ENCODE measurements at places on chromosomes 4 and X. TPM values are rescaled to one million over a fixed set of nuclear protein-coding genes. Genes with fewer than 3 reads are reported as not detected.

GRCh38 chrX:150772150-150772970 lies 79.2 kb downstream of the MTMR1 start:
- peak; percentile 89 for DNase-seq

GRCh38 chr4:157521906-157522305 lies 301.4 kb downstream of the GRIA2 start:
- no peak for DNase-seq

- DNase-seq: no peak
Measured at GRCh38 chr4:46445710-46446314, 55.9 kb upstream of the GABRA2 start.

IL15 gene
- not detected for total RNA-seq

GRCh38 chr4:7384003-7384928 lies 50.5 kb downstream of the PSAPL1 start:
- no peak for DNase-seq

GRCh38 chrX:72372735-72373134 lies 67.0 kb upstream of the CITED1 start:
- DNase-seq: no peak

IL21 gene
- total RNA-seq: not detected

ODAPH gene
- total RNA-seq: not detected

TSPAN7 gene
- 54.0 TPM for total RNA-seq

DNA sequence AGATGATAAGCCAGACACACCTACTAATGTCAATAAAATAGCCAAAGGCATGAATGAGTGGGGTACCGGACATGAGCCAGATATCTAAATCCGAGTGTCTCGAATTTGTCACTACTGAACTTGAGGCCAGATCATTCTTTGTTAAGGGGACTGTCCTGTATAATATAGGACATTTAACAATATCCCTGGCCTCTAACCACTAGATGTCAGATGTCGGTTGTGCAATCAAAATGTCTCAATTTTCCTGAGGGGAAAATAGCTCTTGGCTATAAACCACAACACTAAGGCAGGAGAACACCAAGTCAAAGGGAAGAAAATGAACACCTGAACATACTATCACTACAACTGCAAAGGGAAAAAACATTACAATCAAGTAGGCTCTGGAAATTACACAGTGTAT lies 154.5 kb downstream of the GPM6A start:
- DNase-seq: no peak

DNA sequence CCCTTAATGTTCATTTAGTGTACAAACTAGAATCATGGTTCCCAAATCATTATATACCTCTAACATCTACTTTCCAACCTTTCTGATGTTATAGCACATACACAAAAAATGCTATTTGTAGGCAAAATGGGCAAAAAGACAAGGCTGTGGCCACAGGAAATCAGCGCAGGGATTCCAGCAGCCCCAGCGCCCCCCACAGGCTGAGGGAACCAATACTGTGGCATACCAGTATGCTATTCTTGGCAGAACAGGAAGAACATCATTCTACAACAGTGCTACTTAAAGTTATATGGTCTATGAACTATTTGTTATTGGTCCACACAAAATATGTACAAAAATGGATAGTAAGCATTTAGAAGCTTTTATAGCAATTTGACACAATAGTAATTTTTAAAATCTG lies 25.3 kb downstream of the STEEP1 start:
- peak; percentile 13 for DNase-seq

HTATSF1 gene
- 52.1 TPM for total RNA-seq

PCYT1B gene
- total RNA-seq: 19.5 TPM

DNA sequence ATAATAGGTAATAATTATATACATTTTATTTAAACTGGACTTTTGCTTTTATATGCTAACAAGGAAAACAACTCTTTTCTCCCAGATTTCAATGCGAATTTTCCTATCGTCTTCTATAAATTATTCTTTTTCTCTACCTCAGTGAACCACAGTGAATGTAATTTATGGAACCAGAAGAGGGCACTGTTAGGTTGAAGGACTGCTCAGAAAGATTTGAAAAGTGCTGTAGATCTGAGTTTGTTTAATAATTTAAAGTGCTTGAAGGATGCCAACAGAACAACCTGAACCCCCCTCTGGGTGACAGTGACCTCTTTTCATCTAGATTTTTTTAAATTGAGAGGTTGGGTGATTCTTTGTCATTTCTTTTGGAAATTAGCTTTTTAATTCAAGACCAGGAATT lies 54.9 kb downstream of the PHOX2B start:
- no peak for DNase-seq

FAM236A gene
- total RNA-seq: not detected

DNA sequence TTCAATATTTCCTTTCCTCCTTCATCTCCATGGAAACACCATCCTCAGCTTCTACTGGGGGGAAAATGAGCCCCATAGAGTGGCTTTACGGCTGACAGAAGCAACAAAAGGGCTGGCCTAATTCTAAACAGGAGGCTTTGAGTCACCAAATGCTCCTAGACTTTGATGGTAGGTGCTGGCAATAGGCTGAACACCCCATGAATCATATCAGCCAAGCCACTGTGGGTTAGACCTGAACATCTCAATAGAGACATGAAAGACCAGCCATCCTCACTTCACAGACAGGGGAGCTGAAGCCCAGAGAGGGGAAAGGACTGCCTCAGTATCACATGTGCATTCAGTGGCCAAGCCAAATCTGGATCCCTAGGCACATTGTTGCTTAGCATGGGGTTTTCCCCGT lies 107.6 kb downstream of the AMER1 start:
- DNase-seq: no peak

TFE3 gene
- 39.8 TPM for total RNA-seq

DNA sequence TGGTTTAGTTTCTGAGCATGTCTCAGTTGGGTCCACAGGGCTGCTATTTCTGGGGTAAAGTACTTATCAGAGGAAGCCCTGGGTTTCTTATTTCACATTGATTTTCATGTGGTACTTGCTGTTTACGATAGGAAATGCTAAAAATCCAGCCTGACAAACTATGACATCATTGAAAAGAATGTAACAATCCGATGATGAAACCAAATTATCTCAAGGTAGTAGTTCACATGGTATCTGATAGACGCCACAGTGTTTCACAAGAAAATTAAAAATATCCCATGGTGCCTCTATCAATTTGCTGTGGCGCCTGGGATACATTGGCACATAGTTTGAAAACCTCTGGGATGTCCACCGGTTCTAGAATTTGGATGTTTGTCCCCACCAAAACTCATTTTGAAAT lies 418.9 kb upstream of the RPS6KA3 start:
- DNase-seq: no peak

DNA sequence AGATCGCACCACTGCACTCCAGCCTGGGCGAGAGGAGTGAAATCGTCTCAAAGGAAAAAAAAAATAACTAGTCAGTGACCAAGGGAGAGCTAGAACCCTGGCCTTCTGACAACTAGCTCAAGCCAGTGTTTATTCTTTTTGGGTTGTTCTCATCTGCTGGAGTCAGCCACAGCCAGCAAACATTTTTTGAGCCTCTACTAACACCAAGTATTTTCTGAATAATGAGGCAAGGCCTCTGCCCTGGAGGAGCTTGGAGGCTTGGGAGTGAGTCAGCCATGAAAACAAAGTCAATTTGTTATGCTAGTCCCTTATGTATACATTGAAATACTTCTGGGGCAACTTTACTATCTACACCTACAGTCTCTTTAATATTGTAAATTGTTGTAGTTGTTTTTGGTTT lies 46.5 kb downstream of the TMA16 start:
- no peak for DNase-seq

- DNase-seq: no peak
Measured at GRCh38 chr4:92106816-92107215, 196.9 kb upstream of the GRID2 start.

DNA sequence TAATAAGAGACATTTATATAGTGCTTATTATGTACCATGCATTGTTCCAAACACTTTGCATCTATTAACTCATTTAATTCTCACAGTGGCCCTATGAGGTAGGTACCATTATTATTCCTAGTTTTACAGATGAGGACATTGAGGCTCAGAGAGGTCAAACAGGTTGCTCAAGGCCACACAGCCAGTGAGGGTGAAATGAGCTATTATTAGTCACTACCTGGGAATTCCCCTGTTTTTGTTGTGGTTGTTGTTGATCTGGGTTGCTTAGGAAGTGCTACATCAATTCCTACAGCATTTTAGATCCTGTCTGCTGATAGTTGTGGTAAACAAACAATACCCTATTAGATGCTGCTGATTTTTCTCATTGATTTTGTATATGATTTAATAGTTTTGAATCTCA lies 41.2 kb downstream of the APLN start:
- DNase-seq: no peak

DNA sequence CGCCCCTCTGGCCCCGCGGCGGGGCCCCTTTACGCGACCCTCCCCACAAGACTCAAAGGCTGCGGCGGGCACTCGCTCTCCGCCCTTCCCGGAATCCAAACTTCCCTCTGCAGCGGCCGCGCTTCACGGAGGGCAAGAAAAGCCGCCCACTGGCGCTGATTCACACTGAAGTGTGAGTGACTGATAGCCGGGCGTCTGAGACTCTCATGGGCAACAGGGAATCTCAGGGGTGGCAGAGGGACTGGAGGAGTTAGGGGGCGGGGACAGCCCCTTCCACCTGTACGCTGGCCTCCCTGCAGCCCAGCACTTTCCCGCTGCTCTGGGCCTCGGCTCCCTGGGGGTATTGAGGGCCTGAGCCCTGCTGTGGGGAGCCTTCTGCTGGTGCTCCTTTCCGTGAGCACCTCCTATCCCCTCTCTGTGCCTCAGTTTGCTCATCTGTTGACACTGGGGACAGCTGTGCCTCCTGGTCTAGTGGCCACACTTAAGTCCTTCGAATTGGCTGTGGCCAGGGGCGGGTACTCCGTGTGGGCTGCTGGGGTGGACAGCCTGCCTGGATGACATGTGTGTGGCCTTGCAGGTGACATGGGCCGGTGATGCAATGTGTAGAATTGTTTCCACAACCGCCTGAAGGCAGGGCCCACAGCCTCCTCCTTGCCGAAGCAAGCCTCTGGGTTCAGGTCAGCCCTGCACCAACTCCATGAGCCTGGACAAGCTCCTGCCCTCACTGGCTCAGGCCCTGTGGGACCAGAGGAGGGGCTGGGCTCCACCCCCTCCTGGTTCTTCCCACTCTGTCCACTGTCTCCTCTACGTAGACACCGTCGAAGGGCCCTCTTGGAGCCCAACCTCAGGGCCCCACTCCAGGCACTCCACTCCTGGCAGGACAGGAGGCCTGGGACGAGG lies 951 bp downstream of the SH3BP2 start:
- peak; percentile 38 for DNase-seq

TMEM47 gene
- total RNA-seq: 2.8 TPM

GRCh38 chr4:98289375-98289774 lies 28.2 kb downstream of the RAP1GDS1 start:
- no peak for DNase-seq

DNA sequence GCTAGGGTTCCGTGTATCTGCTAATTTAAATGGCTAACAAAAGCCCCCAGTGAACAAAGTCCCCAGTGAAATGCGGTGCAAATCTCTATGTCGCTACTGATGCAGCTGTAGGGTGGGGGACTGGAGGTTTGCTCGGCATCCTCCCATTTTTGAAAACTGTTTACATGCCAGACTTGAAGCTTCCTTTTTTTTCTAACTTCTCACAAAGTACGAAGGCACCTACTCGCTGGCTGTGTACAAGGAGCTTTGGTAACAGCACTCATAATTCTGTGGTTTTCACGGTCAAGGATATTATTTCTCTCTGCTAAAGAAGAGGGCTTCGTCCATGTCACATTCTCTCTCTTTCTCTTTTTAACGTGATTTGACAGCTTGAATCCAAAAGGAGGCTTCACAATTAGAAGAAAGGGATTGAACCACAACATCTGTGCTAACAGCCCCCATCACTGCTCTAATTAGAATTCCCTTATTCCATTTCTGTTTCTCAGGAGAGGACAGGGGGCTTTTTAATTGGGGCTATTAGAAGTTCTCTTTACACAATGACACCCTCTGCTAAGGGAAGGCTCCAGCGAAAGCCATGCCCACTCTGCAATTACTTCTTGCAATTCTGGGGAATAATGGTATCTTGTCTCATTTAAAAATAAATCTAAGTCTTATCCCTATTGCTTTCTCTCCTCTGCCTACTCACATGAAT lies 46.7 kb downstream of the TMEM156 start:
- DNase-seq: no peak

- no peak for DNase-seq
Measured at GRCh38 chr4:129738175-129738574, 642.2 kb downstream of the C4orf33 start.

GRCh38 chr4:184329235-184329634 lies 111.6 kb upstream of the ENPP6 start:
- DNase-seq: no peak

GRCh38 chr4:92646826-92647225 lies 343.1 kb downstream of the GRID2 start:
- DNase-seq: no peak

GRCh38 chrX:136028383-136028984 lies 43.2 kb downstream of the SLC9A6 start:
- no peak for DNase-seq

GRCh38 chrX:19388064-19388679 lies 44.4 kb downstream of the PDHA1 start:
- no peak for DNase-seq

DNA sequence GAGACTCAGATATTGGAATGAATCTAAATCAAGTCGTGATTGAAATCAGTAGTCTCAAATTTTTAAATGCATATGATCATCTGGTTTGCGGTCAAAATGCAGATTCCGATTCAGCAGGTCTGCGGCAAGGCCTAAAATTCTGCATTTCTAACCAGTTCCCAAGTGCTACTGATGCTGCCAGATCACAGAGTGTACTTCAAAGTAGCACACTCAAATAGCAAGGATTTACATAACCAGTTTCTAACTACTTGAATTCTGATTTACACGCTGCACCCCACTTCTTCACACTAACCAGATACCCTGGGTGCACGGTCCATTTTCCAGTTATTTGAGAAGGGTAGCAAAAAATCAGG lies 752 bp downstream of the MBTPS2 start:
- DNase-seq: no peak

FGD1 gene
- total RNA-seq: 18.8 TPM

DNA sequence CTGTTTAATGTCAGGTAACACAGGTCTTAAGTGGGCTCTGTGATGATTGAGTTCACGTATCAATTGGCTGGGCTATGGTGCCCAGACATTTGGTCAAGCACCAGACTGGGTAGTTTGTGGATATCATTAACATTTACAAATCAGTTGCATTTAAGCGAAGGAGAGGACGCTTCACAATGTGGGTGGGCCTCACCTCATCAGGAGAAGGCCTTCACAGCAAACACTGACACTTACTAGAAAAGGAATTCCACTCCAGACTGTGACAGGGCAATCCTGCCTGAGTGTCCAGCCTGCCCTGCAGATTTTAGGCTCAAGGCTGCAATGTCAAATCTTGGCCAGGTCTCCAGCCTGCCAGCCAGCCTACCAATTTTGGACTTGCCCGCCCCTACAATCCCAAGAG lies 270.3 kb downstream of the DHRSX start:
- no peak for DNase-seq

DNA sequence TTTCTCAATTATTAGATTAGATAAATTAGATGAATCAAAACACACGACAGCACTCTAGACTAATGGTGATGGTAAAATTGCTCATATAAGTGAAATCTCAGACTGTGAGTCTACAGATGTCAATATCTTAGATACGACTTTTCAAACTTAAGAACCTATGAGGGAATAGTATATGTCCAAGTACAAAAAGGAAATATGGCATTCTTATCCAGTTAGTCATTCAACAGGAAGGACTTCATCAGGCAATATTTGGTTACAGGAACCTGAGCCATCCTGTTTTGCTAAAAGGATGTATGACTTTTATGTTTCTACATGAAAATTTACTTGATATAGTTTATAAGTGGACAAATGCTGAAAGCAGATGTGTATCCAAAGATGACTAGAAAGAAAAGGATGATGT lies 107.0 kb downstream of the CT47B1 start:
- DNase-seq: no peak

- DNase-seq: no peak
Measured at GRCh38 chrX:80432863-80433262, 12.6 kb downstream of the TENT5D start.
